ENCODE measurements at places on chromosomes 11 and 22.
A peak's percentile ranks its signal among the peaks of the same experiment; 100 is the strongest.

GRCh38 chr11:67048515-67049130 is 8.0 kb upstream of the RHOD start:
- no peak for DNase-seq

DNA sequence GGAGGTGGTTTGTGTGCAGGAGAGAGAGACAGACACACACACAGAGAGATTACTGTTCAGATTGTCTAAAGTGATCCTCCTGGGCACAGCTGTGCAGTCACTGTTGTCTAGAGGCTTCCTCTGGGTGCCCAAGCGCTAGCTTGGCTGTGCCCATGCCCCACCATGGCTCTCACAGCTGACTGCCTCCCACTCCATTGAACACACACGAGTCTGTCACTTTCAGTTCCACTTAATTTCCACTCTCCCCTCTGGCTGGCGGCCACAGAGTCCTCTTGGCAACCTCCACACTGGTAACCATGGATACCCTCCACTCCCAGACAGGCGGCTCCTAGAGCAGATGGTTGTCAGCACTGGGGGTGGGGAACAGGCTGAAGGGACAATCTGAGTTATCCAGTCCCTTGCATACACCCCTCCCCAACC is 29.1 kb downstream of the MAP6 start:
- peak; percentile 59 for DNase-seq

DNA sequence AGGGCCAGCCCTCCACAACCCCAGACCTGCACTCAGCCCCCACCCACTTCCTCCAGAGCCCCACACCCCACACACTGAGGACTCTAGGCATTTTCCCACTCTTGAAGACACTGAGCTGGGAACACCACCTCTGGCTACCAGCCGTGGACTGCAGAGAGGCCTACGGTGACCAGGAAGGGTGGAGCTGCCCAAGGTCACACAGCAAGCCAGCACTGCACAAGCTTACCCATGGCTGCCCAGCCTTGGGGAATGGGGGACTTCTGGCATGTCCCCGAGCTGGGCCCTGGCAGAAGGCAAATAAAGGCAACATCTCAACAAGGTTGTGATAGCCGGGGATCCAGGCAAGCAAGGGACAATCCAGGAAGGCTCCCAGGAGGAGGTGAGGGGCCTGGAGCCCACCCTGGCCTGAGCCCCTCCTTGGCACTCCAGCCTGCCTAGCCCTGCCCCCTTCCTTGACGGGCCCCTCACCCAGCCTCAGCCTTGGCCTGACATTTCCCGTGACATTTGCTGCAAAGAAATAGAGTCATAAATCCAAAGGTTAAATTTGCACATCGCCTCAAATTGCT is 5.5 kb downstream of the RTN4R start:
- DNase-seq = no peak

- no peak for DNase-seq
Observed at GRCh38 chr22:50313600-50313999, 6.2 kb upstream of the PLXNB2 start.

GRCh38 chr11:114173843-114174242 is 114.3 kb downstream of the ZBTB16 start:
- no peak for DNase-seq

- DNase-seq = no peak
Observed at GRCh38 chr22:49853981-49854831, 562 bp downstream of the ZBED4 start.

GRCh38 chr11:119011476-119012053 is 6.6 kb downstream of the RPS25 start:
- no peak for DNase-seq

- DNase-seq = peak; percentile 59
Observed at GRCh38 chr22:24525416-24526037, 29.4 kb downstream of the GUCD1 start.

GRCh38 chr11:12626616-12627015 is 47.6 kb upstream of the TEAD1 start:
- no peak for DNase-seq

DNA sequence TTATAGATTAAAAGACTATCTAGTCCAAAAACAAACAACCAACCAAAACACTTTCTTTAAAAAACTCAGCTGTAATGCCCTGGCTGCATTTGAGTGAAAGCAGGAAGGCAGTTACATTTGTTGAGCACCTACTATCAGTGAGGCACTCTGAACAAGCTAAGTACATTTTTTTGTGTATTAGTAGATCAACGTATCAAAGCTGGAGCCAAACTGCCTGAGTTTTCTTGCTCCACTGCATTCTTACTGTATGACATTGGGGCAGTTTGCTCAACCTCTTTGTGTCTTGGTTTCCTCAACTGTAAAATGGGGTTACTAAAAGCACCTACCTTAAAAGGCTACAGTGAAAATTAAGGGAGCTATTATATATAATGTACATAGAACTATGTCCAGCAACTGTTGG is 22.0 kb downstream of the COA4 start:
- DNase-seq = no peak

DNA sequence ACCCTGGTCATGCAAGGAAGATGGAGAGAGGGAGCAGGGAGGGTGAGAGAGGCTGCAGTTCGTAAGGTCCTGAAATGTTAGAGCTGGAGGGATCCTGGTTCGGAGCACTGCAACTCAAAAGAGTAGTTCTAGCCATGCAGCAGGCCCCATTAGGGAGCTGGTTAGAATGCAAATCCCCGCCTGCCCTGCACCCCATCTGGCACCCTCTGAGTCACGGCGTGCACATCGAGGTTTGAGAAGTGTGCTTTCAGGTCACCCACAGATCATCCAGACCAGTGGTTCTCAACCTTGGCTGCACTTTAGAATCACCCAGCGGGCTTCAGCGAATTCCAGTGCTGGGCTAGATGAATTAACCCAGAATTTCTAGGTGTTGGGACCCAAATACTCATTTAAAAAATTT is 48.2 kb downstream of the ST3GAL4 start:
- no peak for DNase-seq

DNA sequence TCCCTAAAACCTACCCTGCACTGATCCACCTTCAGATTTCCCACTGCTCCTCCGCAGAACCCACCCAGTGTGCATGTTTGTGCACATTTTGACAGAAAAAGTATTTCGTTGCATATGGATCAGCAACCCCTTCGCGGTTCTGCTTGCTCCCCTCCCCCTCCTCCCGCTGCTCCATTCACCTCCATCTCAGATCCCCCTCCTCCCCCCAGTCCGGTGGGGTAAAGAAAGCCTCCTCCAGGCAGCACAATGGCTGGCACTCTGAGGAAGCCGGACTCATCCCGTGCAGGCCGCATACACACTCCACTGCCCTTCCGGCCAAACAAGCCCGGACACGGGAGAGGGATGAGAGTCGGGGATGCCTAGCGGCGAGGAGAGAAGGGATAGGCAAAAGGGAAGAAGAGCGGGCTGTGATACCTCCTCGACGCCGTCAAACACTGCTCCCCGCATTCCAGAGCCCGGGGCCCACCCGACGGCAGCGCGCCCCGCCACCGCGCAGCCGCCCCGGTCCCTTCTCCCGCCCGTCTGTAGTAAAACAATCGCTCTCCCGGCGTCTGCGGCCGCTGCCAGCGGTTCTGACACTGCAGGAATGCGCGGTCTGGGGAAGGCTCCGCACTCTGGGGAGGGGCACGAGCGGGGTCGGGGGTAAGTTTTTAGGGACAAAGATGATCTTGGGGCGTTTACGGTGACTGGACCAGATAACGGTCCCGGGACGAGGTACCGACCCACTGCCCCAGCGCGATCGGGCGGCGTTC is 915 bp downstream of the FEZ1 start:
- no peak for DNase-seq

- DNase-seq = no peak
Observed at GRCh38 chr22:43011079-43011478, 3.9 kb downstream of the PACSIN2 start.

- peak; percentile 95 for DNase-seq
Observed at GRCh38 chr11:65498977-65499712, at the start of gene MALAT1. Gene MALAT1, plus strand, starts transcription at chr11:65499045.

- DNase-seq = no peak
Observed at GRCh38 chr11:77450227-77450626, 23.7 kb downstream of the PAK1 start.
